Posterior cingulate gyrus (tissue), 11 donors: ENCODE measurements at places on chromosomes 5 and 9.

DNA sequence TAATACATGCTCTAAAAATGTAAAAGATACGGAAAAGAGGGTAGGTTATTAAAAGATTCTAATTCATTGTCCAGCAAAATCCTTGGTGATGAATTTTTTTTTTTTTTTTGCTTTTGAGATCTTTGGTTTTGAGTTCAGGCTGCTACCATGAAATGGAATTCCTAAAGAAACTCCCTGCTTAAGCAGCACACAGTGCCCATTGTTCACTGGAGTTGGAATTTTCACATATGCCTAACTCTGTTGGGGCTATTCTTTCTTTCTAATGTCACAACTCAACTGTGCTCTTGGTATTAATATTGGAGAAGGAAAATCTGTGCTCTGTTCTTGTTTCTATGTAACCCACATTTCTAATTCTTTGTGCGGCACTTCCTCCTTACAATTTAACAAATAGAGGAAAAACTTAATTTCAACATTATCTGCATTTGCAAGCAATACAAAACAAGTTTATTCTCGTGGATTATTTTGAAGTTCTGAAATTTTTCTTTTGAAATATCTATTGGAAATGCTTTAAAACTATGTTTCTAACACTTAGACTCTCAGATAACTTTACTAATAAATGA, 21.6 kb downstream of the MATR3 start:
- DNase-seq, result no peak

DNA sequence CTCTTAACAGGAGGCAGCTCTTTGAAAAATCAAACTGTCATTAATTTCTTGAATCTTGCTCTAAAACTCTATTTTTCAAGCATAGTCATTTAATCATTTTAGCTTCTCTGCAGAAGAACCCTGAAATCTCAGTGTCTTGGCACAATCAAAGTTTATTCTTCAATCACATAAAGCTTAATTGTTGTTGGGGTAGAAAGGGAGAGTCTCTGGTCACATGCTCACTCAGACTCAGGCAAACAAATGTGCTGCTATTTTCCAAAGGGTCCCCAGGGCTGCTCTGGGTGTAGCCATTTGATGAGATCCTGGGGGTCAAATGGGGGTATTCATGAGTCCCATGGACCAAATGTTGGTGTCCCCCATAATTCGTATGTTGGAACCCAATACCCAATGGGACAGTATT, 114.8 kb downstream of the MSX2 start:
- DNase-seq, result peak; percentile 27

DNA sequence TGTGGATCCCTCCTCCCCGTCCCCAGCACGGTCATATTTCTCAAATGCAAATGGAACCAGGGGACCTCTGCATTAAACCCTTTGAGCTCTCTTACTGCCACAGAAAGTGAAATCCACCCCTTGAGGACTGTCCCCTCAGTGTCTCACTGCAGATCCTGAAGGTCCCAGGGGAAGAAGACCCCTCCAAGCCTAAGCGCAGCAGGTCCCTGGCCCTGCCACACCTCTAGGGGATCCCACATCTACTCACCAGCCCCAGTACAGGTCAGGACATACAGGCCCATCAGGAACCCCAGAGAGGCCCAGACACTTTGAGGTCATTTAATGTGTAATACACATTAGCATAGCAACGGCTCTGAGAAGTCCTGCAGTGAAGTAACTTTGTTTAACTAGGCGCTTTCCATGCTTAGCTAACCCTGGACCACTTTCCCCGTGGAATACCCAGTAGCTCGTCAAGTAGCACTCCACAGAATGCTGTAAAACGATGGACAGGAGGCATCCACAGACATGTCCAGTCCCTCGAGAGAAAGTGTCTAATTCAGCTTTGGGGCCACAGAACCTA, 54.7 kb upstream of the ALDH1B1 start:
- DNase-seq, result no peak

- no peak for DNase-seq
Measured at GRCh38 chr9:118295413-118295812, 591.2 kb downstream of the TLR4 start.

DNA sequence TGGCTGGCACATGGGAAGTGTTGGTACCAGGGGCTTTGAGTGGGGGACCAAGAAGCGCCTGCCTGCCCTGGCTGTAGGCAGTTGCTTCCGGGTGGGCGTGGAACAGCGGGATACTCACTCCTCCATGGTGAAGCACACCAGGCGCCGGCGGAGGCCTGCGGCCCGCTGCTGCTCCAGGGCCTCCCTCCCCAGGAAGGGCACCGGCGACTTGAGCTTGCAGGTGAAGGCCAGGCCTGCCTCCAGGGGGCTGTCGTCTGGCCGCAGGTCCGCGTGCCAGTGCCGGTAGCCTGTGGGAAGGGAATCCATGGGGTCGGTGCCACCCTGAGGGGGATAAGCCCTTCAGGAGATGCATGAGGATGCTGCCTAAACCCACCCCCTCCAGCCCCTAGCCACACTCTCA, 34.3 kb downstream of the DBH start:
- DNase-seq, result no peak

DNA sequence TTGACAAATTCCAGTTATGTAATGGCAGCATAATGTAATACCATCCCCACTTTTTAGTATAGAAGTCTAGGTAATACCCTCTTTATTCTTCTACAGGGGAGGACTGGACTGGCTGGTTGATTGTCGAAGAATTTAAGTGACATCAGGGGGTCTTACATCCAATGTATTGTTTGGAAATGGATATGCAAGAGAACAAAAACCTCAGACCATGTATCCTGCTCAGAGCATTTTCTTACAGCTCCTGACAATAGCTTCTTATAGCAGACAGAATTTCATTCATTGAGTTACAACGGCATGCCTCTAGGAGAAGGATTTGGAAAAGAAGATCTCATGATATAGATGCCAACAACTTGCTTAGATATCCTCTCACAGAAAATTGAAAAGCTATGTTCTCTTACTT, 2032.3 kb downstream of the EFNA5 start:
- DNase-seq, result no peak

GRCh38 chr5:96963267-96963666, 27.4 kb downstream of the LNPEP start:
- no peak for DNase-seq

DNA sequence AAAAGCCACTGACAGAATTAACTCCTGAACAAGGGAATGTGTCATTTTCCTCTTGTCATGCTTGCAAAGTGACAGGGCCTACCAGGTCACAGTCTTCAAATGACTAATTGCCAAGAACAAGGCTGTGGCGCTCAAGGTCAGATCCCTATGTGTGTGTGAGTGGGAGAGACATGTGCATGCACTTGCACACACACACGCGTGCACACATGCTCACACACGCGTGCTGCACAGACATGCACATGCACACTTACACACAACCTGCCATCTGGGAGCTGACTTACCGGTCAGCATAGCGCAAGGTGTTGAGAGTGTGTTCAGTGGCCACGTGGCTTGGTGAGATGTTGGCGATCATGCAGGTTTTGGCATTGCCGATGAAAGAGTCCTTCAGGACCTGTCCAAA, 69.8 kb downstream of the KIF24 start:
- DNase-seq, result no peak

DNA sequence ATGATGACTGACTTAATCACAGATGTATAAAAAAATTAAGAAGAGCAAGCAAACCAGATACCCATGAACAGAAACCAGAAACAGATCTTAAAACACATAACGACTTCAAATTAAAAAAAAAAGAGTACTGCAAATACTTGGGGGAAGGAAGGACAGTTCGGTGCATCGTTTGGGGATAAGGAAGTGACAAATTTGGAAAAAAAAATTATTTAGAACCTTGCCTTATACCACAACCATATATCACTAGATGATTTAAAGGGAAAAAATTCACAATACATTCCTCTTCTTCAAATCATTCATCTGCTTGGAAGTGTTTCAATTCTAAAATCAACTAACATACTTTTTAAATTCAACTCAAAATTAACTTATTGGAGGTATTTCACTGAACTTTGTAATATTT, 1038.6 kb upstream of the DMAC1 start:
- no peak for DNase-seq

DNA sequence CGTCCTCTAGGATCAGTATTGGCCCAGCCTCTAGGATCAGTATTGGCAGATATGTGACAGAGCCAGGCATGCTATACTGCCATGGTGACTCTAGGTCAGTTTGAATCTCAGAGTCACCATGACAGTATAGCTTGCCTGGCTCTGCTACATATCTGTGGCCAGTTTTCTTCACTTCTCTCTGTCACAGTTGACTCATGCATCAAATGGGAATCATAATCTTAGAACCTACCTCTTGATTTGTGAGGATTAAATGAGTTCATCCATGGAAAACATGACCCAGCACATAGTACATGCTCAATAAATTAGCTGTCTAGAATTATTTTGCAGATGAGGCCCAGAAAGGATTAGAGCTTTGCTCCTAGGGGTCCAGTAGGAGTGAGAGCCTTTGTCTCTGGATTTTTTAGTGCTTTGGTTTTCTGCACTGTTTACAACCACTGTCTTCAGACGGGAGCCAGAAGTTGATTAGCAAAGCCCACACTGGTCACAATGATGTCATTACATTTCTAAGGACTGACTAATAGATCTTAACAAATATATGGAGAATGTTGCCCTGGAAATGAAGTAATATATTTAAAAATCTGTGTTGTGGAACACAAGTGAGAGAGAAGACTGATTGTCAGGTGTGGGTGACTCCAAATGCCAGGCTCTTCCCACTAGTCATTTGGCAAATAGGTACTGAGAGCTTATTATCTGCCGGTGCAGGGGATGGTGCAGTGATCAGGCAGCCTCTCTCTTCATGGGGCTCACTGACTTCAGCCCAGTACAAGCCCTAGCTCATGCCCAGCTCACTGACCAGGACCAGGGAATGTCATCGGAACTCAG, 76.0 kb downstream of the COL15A1 start:
- no peak for DNase-seq

DNA sequence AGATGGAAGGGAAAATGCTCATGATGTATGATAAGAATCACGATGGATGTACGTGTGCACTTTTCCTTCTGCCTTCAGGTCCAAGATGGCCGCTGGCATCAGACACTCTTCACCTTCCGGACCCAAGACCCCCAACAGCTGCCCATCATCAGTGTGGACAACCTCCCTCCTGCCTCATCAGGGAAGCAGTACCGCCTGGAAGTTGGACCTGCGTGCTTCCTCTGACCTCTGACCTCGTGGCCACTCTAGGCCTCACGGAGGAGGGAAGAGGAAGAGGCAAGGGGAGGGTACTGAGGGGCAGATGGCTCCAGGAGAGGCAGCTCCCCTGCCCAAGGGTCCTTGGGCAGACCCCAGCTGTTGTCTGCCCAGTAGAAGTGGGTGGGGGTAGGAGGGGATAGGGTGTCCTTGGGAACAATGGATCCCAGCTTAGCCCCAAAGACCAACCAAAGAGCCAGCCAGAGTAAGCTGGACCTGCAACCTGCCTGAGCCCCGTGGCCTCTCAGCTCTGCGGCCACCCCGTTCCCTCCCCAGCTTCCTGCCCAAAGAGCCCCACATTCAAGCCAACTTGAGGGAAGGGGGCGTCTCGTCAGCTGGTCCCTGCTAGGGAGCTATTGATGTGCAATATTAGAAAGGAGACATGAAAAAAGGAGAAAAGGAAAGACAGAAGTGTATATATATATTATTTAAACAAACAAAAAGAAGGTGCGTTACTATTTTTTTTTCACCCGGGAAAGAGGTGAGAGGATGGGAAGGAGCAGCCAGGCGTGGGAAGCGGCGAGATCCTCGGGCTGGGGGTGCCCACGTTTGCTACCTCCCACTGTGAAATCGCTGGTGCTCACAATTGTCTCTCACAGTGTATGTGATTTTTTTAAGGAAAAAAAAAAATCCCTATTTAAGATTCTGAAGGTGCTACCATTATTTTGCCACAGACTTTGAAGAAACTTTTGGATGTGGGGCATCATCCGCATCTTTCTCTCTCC, 12.1 kb upstream of the ORM1 start:
- no peak for DNase-seq

DNA sequence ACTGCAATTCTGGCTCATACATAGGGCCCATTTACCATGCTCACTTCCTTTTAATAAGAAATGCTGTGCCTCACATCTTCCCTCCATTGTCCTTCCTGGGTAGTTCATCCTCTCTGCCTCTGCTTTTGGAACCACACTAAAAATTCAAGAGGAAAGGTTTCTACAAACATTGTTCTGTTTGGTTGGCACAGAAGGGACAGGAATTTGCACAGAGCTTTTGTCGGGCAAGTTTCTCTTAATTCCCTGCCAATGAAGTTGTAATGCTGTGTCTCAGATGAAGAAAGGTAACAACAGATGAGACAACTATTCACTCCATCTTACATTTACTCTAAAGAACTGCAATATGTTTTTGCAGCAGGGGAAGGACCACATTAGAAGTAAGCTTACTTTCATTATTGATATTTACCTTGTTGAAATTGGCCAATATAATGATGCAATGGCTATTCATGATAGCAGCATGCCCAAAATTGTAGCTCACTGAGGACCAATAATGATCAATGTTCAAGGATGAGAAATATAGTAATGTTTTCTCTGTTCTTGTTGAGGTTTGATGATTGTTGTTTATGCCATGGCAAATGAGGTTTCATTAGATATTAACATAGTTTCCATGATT, 82.5 kb upstream of the HMHB1 start:
- DNase-seq, result no peak
